ENCODE measurements at places on chromosomes 1 and 21.

- no peak for DNase-seq
Observed at GRCh38 chr1:208243527-208243966, 637 bp downstream of the PLXNA2 start.

GRCh38 chr1:204879351-204879750, 8.7 kb downstream of the NFASC start:
- no peak for DNase-seq

- no peak for DNase-seq
Observed at GRCh38 chr1:236532850-236533249, 9.1 kb downstream of the LGALS8 start.

DNA sequence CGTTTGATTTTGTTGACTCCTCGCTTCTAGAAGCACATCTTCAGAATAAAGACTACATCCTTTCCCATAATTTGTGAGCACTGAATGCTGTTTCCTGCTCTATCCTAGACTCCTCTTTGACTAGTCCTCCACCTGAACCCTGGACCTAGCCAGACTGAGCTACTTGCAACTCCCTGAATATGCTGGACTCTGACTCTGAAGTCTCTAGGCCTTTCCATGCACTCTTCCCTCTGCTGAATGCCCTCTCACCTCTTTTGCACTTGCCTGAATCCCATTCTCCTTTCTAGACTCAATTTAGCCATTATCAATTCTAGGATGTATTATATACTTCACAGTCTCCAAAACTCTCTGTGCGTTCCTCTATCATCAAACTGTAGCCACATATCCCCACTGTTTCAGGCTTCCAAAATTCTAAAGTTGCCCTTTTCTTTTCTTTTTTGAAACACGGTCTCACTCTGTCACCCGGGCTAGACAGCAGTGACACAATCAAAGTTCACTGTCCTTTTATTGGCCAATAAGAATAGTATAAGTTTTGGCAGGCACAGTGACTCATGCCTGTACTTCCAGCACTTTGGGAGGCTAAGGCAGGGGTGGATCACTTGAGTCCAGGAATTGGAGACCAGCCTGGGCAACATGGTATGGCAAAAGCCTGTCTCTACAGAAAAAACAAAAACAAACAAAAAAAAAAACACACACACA, 127.0 kb downstream of the LTN1 start:
- DNase-seq = no peak

DNA sequence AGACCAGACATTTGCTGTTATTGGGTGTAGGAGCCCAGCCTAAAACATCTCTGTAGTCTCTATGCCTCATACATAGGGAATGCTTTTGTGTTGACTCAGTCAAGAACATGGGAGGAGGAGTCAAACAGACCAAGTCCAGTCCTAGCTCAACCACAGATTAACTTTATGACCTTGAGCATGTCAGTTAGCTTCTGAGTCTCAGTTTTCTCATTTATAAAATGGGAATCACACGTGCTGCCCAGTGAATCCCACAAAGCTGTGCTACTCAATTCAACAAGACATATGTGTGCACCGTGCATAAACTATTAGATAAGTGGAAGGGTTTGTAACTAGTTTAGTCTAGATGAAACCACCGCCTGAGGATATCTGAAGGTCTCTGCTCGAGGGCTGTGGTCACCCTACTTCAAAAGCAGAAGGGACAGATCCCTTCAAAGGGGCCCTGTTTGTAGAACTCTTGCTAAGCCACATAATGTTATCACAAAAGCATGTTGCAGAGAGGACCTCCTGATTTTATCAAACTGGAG, 109.5 kb upstream of the NFIA start:
- DNase-seq = no peak

DNA sequence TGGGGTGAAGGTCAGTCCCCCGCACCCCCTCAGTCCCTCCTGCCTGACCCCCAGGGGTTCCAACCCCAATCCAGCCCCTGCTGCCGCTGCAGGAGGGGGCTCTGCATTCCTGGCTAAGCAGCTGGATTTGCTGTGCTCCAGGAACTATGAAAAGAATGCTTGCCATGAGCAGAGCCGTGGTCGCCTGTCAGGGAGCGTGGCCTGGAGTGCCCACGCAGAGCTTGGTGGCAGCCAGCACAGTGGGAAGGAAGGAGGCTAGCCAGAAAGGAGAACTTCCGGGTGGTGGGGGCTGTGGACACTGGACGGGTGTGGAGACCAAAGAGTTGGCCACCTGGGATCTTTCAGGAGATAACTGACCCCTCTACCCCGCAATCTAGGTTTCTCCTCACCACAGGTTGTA, 5.6 kb downstream of the COL8A2 start:
- no peak for DNase-seq

DNA sequence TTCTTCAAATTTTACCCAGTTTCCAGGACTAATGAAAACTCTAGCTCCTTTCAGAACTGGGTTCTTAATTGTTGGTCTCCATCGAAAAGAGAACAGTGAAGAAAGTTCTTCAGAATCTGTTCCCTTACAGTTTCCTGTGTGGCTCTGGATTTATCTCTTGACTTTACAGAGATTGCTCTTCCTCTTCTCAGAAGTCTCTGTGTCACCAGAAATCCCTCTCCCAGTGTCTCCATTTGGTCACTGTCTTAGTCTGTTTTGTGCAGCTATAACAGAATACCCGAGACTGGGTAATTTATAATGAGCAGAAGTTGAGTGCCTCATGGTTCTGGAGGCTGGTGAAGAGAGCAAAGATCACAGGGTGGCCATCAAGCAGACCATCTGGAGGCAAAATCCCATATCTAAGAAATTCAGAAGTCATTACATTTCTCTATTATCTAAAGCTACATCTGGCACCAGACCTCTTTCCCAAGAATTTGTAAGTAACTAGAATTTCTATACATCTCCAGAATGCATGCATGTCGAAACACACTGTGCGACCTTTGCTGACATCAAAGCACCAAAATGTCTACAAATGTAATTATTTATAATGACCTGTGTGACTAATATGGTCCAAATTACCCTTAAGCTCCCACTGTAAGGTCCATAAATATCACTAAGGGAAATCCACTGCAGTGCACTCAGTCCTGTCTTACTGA, 65.4 kb upstream of the KRTAP19-8 start:
- DNase-seq = no peak
